ENCODE measurements at places on chromosomes 4 and X. TPM values are rescaled to one million over a fixed set of nuclear protein-coding genes. Genes with fewer than 3 reads are reported as not detected.

The LRIT3 gene
- under 0.01 TPM for total RNA-seq

The POF1B gene
- total RNA-seq, result not detected

The PAGE2B gene
- not detected for total RNA-seq

The GLRB gene
- 1.7 TPM for total RNA-seq

The KLHL15 gene
- total RNA-seq, result 6.1 TPM

The PFKFB1 gene
- total RNA-seq, result 0.16 TPM

The USP26 gene
- not detected for total RNA-seq

The TENM3 gene
- 6.0 TPM for total RNA-seq

The GRIA3 gene
- 2.1 TPM for total RNA-seq

The STAP1 gene
- not detected for total RNA-seq

The BEX5 gene
- total RNA-seq, result not detected

The PDCL2 gene
- total RNA-seq, result not detected

The SH3RF1 gene
- total RNA-seq, result 12.4 TPM

The EDNRA gene
- total RNA-seq, result 18.7 TPM

The TMPRSS11A gene
- total RNA-seq, result not detected

The TCP11X2 gene
- not detected for total RNA-seq

The ATG4A gene
- total RNA-seq, result 10.0 TPM

The DLG3 gene
- 30.7 TPM for total RNA-seq

The IL2 gene
- total RNA-seq, result not detected

The IL3RA gene
- total RNA-seq, result not detected

The SYTL5 gene
- total RNA-seq, result 1.6 TPM

The GIMD1 gene
- total RNA-seq, result not detected

The PCDH7 gene
- 78.5 TPM for total RNA-seq

The CXorf49 gene
- total RNA-seq, result not detected

The CD38 gene
- total RNA-seq, result not detected

The F8 gene
- 4.0 TPM for total RNA-seq

The PGRMC1 gene
- total RNA-seq, result 105 TPM

The CLCN5 gene
- 5.5 TPM for total RNA-seq

The TREX2 gene
- 1.3 TPM for total RNA-seq

The NPY1R gene
- not detected for total RNA-seq

The NLRP2B gene
- not detected for total RNA-seq

The TBC1D8B gene
- total RNA-seq, result 13.2 TPM
